ENCODE measurements at places on chromosomes 7 and 10.
A peak's percentile ranks its signal among the peaks of the same experiment; 100 is the strongest.

DNA sequence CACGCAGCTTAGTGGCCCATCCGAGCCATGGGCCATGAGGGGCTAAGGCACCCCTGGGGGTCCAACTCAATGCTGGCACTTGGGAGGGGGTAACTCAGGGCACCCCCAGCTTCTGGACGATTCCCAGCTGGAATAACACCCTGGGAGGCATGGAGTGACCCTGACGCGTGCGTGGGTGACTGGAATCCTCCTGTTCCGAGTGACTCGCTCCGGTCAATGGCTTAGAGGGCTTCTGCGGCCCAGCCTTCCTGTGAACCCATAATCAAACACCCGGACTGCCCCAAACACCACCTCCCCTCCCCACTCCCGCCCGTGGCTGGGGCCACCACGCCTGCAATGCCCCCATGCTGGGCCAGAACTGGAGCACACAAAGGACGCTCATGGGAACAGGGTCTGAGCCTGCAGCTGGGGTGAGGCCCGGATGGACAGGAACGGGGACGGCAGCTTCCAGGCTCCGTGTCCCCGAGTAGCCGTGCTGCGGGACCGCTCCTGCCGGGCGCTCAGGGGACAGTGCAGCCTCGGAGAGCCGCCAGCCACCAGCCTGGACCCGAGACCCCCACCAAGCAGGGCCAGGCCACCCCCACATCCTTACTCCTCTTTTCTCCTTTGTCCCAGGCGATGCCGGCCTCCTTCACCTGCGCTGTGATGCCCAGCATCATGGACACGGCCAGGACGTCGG is 8.5 kb downstream of the INTS1 start:
- DNase-seq = no peak

DNA sequence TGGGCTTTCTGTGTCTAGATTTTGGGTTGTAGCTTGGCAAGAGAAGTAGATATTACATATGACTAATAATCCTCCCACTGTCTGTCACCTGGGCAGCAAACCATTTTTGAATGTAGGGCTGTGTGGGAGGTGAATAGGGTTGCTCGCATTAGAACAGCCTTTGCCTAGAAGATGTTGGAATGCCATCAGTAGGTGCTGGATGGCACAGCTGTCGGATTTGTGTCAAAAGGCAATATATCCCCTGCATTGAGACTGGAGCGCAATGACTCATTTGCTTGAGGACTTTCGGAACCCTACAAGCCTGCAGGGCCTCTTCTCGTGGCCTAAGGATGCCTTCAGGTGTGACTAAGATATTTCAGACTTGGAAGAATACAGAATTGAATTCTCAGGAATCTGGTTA is 323.8 kb downstream of the GPR158 start:
- DNase-seq = peak; percentile 66

- no peak for DNase-seq
Measured at GRCh38 chr7:27148756-27149641, 1.4 kb upstream of the HOXA6 start.

DNA sequence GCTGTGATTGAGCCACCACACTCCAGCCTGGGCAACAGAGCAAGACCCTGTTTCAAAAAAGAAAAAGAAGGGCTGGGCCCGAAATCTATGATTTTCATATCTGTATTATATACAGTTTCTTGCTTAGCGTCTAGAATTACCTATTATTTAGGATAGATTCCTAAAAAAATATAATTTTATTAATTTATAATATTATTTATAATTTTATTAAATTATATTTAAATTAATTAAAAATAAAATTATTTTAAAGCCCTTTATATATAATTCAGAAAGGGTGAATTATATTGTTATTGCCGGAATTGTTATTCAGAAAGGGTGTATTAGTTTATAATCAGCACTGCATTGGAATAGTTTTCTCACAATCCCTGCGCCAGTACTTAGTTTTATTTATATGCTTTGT is 14.5 kb downstream of the PPP1R9A start:
- no peak for DNase-seq

DNA sequence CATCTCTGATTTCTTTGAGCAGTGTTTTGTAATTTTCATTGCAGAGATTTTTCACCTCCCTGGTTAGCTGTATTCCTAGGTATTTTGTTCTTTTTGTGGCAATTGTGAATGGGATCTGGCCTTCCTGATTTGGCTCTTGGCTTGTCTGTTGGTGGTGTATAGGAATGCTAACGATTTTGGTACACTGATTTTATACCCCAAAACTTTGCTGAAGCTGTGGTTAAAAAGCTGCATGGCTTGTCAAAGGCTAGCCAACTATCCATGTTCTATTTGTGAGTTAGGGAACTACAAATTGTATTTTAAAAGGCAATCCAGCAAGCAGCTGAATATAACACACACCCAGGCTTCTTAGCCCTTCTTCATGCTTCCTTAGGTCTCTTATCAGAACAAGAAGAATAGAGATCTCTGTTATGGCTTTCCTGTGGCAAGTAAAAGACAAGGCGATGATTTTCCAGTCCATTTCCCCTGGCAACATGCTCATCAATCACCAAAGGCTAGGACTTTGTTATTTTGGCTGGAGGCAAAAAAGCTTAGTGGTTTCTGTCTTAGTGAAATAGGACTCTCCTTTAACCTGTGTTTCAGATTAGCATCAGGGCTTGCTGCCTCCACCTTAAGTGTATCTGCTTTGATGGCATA is 77.5 kb downstream of the CDK6 start:
- DNase-seq = peak; percentile 54

DNA sequence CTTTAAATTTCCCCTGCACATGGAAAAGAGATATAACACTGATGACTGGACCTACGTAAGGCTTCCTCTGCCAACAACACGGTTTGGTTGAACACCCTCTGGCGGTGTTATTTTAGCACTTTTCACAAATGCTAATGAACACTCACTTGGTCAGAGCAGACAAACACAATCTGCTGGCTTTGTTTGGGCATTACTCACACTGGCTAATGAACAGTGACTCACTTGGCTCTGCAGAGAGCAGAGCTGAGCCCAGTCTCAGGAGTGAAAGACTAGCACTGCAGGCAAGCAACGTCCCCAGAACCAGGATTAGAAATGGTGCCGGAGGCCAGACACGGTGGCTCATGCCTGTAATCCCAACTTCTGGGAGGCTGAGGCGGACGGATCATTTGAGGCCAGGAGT is 430.8 kb downstream of the PLXNA4 start:
- DNase-seq = peak; percentile 73

GRCh38 chr7:95608359-95609173 is 12.2 kb upstream of the PDK4 start:
- DNase-seq = peak; percentile 52

DNA sequence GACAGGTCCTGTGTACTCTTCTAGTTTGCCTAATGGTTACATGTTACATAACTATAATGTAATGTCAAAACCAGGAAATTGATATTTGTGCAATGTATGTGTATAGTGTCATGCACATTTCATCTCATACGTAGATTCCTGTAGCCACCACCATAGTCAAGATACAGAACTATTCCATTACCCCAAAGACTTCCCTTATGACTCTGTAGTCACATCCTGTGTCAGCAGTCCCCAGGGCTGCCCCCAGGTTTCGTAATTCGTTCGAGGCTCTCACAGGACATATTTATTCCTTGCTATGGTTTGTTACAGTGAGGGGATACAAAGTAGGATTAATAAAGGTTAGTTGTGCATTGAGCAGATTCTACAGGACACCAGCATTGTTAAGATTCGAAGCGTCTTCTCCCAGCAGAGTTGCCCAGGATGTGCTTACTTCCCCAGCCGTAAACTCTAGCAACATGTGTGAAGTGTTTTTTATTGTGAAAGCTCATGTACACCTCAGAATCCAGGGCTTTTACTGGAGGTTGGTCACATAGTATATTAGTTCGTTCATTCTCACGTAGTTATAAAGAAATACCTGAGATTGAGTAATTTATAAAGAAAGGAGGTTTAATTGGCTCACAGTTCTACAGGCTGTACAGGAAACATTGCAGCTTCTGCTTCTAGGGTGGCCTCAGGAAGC is 18.6 kb downstream of the RABGEF1 start:
- no peak for DNase-seq

DNA sequence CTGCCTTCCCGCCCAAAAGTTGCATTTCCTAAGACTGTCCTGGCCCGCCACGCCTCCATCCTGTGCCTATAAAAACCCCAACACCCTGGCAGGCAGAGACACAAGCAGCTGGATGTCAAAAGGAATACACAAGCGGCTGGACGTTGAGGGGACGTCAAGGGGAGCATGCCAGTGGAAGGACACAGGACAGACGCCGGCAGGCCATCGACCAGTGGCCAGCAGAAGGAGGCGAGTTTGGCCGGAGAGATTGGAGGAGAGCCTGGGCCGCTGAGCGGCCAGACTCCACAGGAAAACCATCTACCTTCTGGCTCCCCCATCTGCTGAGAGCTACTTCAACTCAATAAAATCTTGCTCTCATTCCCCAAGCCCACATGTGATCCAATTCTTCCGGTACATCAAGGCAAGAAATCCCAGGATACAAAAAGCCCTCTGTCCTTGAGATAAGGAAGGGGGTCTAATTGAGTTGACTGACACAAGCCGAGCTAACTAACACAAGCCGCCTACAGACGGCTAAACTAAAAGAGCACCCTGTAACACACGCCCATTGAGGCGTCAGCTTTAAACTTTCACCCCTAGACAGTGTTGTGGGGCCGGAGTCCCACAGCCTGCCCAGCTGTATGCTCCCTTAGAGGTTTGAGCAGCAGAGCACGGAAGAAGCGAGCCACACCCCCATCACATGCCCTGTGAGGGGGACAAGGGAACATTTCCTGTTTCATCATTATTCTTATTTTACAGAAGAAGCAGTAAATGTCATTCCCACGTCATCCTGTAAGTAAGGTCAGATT is 150.3 kb upstream of the PHYHIPL start:
- DNase-seq = no peak

DNA sequence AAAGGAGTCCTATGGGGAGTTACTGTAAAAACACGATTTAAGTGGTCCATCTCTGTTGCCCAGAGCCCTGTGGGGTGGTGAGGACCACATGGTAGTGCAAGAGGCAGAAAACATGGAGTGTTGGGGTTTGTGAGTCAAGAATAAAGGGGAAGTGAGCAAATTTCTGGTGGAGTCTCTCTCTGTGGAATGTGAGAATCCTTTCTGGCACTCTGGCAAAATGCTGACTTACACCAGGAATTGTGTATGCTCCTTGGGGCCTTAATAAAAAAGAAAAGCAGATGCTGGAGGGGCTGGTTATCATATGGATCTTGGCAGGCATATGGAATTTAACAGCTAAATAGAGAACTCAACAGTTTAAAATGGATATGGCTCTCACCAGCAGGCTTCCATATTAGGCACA is 486.0 kb downstream of the TNS3 start:
- no peak for DNase-seq

DNA sequence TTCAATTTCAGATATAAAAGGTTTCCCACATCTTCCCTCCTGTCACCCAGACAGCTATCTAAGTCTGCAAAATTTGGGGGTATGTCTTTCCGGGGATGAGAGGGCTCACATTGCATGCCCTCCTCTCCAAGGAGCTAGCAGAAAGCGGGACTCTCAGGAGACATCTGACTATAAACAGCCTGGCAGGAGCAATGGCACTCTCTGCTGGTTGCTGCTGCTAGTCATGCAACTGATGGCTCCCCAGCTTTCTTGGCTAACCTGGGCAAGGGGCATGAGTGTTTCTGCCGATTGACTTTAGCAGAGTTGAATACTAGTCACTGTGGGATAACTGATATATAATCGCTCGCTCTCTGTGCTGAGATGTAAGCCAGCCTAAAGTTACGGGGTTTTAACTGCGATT is 12.0 kb downstream of the TBX20 start:
- no peak for DNase-seq

Data from NCI-H226 (cell line).